NCI-H2081 treated with DMSO at 0.1 percent for 48 hours (cell line): ENCODE measurements at places on chromosomes 1 and 21.
A peak's percentile ranks its signal among the peaks of the same experiment; 100 is the strongest.

DNA sequence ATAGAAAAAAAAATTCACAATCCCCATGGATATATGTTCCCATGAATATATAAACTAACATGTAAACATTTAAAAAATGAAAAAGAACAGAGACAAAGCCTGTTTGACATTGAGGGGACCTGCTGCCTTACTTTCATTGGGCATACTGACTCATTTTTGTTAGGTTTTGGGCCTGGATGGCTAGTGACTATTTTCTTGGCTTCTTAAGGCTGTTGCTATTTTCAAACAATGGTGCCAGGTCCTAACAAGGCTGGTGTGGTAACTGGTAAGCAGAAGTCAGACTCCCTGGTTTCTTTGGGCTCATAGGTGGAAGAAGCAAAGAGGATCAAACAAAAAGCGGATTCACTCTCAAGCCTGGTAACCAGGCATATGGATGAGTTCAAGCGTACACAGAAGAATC is 51.0 kb downstream of the LAMC2 start:
- no peak for DNase-seq

DNA sequence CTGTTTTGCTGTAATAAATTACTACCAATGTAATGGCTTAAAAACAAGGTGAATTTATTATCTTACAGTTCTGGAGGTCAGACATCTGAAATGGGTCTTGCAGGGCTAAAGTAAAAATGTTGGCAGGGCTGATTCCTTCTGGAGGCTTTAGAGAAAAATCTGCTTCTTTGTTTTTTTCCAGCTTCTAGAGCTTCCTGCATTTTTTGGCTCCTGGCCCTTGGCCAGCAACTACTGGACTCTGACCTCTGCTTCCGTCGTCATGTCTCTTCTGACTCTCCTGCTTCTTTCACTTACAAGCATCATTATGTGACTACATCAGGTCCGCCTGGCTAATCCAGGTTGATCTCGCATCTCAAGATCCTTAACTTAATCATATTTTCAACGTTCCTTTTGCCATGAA is 350.9 kb downstream of the S1PR1 start:
- DNase-seq, result no peak

GRCh38 chr1:113169591-113169990 is 96.6 kb downstream of the LRIG2 start:
- no peak for DNase-seq

DNA sequence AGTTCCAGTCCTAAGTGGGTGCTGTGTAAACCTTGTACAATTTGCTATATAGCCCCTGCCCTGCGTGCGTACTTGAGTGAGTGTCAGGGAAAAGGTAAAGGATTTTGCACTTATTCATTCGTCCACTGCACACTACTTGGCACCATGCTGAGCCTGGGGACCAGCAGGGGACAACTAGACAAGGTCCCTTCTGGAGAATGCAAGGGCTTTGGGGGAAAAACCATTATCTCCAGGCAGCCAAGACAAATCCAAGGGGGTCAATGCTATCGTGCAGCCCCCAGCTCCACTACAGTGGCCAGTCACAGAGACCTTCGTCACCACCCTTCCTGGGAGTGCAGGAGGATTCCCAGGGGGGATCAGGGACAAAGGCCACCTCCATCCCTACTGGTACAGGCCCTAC is 39.7 kb downstream of the MATN1 start:
- DNase-seq, result no peak

GRCh38 chr1:176719447-176719846 is 256.5 kb downstream of the PAPPA2 start:
- peak; percentile 7 for DNase-seq

- DNase-seq, result no peak
Measured at GRCh38 chr1:100622037-100622436, 84.1 kb downstream of the GPR88 start.

GRCh38 chr1:203098914-203099520 is 13.2 kb upstream of the MYOG start:
- DNase-seq, result no peak

GRCh38 chr1:117575586-117576225 is 30.1 kb upstream of the TENT5C start:
- no peak for DNase-seq

DNA sequence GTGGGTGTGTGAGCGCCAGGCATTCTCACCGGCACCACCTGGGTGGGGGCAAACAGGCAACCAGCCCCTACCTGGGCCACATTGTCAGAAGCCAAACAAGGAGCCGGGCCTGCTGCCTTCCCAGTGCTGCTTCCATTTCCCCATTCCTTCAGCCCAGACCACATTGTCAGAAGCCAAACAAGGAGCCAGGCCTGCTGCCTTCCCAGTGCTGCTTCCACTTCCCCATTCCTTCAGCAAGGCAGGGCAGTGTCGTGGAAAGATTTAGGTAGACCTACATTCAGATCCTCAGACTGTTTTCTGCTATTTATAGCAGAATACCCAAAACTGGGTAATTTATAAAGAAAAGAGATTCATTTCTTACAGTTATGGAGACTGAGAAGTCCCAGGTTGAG is 47.0 kb upstream of the EFHD2 start:
- DNase-seq, result no peak

GRCh38 chr1:230050973-230051735 is 15.9 kb upstream of the GALNT2 start:
- no peak for DNase-seq

GRCh38 chr1:117607471-117607870 is 1.6 kb downstream of the TENT5C start:
- DNase-seq, result no peak

DNA sequence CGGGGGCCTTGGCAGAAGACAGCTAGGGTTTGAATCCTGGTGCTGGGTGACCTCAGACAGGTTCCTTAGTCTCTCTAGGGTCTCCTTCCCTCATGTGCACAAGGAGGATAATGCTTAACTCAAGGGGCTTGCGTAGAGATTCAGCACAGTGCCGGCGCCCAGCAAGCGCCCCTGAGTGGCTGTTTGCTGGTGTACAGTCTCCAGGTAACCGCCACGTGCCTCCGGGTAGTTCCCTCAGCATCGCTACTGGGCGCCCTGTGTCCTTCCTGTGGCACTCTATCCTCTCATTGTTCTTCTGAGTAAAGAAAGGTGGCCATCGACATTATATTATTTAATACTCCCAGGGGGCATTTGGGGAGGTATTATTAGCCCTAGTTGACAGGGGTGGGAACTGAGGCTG is 80.9 kb downstream of the NENF start:
- no peak for DNase-seq

DNA sequence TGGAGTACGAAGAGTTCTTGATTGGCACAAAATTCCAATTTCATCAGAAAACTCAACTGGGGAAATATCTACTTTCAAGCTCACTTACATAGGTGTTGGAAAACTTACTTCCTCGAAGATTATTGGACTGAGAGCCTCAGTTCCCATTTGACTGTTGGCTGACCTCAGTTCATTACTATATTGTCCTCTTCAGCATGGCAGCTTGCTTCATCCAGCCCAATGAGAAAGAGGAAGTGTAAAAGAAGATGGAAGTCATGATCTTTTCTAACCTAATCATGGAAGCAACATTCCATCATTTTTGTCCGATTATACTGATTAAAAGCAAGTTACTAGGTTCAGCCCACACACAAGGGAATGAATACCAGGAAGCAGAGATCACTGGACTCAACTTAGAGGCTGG is 49.4 kb downstream of the HSD3B1 start:
- DNase-seq, result no peak

DNA sequence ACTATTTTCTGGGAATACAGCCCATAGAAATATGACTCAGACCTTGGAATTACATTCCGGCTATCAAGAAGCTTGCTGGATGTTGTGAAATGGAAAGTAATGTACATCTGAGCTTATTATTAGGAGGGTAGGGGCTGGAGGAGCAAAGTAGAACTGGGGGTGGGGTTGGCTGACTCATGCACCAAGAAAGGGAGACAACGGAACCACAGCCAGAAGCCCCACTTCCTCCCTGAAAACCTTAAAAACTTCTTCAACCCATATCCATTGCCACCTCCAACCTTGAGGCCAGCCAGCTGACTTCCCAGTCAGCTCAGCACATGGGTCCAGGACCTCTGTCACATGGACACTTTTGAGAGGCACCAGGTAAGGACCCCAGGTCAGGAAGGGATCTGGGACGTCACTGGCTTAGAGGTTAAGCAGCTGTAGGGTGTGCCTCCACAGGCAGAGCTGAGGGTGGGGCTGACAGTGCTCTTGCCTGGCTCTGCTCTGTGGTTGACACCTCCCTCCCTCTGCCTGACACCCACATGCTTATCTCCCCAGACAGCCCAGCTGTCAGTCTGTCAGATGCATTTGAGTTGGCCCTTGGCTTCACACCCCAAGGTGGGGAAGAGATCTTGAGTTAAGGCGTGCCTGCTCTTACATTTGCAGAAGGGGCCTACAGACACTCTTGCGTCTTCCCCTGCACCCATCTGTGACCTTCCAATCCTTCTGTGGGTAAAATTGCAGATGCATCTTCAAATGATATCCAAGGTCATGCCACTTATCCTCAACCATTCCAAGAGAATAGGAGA is 5.7 kb upstream of the ZNF683 start:
- DNase-seq, result no peak

GRCh38 chr1:84888753-84889152 is 4.3 kb downstream of the LPAR3 start:
- DNase-seq, result no peak

- DNase-seq, result peak; percentile 33
Measured at GRCh38 chr1:240027059-240027462, 64.6 kb upstream of the FMN2 start.
